Right ventricle myocardium superior (tissue), 1 donor: ENCODE measurements at places on chromosomes 5 and 9.

- DNase-seq, result peak; percentile 75
These were observed 96.1 kb downstream of the OTULIN start for GRCh38 chr5:14760548-14761002.

- DNase-seq, result no peak
These were observed 48.6 kb downstream of the DUSP1 start for GRCh38 chr5:172722327-172722815.

DNA sequence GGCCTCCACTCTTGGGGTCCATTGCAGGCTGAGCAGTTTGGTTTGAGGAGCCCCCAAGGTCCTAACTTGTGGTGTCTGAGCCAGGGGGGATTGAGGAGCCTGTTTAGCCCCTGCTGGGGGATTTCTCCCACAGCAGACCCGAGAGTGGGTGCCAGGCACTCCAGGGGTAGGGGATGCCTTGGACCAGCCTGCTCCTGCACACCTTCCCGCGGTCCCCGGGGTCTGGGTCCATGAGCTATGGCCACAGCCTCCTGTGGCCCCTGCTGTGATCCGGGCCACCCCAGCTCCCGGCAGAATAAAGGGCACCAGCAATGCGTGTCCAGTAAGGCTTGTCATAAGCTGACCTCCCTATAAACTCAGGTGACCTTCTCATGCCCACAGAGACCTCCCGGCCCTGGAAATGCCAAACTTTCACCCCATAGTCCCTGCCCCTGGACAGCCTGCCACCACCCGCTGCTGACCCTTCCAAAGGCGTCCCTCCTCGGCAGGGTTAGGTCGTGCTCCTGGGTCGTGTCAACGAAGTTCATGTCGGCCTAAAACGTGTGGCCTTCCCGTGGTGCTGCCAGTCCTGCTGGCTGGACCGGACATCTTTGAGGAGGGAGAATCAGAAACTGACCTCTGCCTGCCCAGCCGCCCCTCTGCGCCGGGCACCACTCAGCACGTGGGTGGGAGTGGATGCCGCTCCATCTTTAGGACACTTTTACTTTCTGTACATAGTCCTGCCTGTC lies 137.6 kb downstream of the MRPL36 start:
- DNase-seq, result peak; percentile 24

GRCh38 chr5:179816401-179816795 lies 4.3 kb upstream of the SQSTM1 start:
- no peak for DNase-seq

- no peak for DNase-seq
These were observed 409.7 kb downstream of the ADGRV1 start for GRCh38 chr5:90968319-90968718.

DNA sequence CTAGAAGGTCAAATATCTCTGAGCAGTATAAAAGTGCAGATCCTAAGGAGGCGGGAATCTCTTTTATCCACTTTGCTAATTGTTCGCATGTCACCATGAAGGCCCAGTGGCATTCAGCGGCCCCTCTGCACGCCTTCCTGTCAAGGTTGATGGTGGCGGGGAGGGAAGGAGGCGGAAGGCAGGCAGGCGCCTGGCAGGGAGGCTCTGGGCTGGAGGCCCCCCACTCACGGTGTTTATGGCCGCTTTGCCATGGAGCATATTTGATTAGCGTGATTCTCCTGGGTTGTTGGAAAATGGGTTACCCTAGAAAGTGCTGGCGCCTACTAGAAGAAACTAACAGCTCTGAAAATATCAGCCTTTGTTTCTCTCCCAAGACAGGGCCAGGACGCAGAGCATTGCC lies 209.6 kb downstream of the FSTL4 start:
- no peak for DNase-seq

- no peak for DNase-seq
These were observed 45.1 kb downstream of the GLDC start for GRCh38 chr9:6600426-6600825.

- no peak for DNase-seq
These were observed 249.0 kb upstream of the WWC1 start for GRCh38 chr5:168042284-168043068.

- no peak for DNase-seq
These were observed 940.7 kb downstream of the CDH18 start for GRCh38 chr5:19047277-19047676.

DNA sequence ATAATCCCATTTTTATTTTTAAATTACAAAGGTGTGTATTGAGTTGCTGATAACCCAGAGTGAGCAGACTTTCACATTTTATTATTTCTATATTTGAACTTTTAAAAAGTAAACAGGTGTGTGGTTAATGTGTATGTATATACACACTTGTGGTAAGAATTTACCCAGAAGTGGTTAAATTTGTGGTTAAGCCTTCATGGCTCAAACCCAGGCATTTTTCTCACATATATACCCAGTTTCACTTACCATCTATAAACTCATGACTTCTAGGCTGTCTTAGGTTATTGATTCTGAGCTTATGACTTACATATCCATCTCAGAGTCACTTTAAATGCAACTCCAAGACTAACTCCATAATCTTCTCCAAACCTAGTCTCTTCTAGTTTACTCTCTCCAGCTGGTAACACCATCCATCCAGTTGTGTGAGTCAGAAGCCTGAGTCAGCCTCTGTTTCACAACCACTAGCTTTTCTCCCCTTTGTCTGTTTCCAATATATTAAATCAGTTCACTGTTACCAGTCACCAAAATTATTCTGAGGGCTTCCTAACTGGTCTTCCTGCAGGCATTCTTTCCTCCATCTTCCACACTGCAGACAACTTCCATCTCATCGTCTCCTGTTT lies 20.2 kb downstream of the ZBED3 start:
- no peak for DNase-seq

GRCh38 chr5:135039271-135040033 lies 5.4 kb upstream of the PITX1 start:
- DNase-seq, result no peak

DNA sequence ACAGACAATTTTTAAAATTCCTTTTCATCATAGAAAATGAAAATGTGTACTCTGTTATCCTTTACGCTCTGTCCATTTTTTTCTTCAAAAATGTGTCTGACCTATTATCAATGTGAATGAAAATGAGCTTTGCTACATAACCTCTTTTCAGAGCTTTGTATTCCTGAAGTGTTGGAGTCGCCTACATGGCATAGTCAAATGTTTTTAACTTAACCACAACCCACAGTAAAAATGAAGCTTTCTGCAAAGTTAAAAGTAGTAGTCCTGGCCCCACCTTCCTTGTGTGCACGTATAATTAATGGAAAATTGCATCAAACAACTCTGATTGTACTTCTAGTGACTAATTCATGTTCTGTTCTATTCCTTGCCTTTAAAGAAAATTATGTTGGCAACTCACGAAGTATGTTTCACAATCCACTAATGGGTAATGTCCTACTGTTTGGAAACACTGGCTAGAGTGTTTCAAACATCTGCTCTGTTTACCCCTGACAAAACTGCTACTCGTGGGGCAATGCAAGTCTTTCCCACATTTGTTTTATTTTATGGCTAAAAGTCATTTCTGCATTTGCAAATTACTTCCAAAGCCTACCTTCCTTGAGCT lies 18.6 kb upstream of the PSAT1 start:
- DNase-seq, result no peak

DNA sequence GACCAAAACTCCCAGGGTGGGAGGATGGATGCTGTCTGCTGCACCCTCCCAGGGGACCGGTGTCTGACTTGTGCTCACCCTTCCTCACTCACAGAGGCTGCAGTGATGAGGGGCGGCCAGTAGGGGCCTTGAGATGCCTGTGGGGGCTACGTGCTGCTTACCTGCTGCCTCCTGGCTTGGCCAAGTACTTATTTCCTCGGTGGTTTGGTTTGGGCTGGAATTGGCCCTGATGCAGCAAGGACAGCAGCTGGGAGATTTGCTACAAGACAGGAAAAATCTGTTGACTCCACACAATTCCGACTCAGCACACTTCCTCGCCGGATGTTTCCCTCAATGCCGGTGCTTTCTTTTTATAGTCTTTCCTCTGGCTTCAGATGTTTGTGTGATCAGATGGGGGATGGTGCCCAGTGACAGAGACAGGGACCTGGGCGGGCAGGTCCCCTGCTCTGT lies 6.6 kb downstream of the PCDH12 start:
- no peak for DNase-seq
